ENCODE measurements at places on chromosomes 16 and 17.
A peak's percentile ranks its signal among the peaks of the same experiment; 100 is the strongest.

GRCh38 chr17:80804466-80804865 is 187.2 kb upstream of the CHMP6 start:
- no peak for DNase-seq

- DNase-seq: no peak
Observed at GRCh38 chr17:9451934-9452333, 123.7 kb downstream of the STX8 start.

DNA sequence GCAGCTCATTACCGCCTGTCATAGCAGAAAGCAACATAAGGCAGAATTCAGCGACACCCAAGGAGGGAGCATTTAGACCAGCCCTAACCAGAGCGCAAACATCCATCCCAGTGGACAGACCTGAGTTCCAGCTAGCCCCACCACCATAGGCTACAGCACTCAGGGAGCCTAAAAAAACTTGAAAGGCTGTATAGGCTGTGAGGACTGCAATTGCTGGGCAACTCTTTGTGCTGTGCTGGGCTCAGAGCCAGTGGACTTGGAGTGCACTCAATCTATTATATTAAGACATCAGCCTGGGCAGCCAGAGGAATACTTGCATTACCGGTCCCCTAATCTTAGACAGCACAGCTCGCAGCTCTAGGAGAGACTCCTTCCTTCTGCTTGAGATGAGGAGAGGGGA is 207.3 kb downstream of the KIF2B start:
- DNase-seq: no peak

DNA sequence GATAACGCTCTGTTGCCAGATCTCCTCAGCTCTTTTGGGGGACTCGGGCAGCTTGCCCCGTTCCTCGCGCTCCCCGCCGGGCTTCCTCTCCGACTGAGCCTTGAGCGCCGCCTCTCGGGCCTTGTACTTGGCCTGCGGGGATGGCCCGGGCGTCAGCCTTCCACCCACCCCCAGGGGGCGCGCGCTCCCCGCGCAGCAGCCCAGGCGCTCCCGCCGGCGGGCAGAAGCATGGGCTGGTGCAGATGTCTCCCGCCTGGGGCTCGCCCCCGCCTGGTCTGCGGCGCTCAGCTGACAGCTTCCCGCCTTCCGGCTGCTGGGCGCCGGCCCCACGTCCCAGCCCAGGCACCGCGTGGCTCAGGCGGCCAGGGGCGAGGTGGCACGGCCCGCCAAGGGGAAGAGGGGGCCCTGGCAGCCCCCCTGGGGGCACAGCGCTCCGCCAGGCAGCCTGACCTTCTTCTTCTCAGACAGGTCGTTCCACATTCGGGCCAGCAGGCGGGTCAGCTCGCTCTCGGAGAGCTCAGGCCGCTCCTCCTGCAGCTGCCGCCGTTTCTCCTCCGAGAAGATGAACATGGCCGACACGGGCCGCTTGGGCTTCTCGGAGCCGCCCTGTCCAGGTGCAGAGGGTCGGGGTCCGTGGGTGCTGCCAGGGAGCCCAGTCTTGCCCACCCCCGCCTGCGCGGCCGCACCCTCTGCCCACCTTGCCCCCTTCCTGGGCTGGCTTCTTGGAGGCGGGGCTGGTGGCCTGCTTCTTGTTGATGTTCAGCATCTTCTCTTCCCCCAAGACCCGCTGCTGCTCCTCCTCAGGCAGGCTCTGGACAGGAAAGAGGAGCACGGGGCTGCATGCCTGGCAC is 8.9 kb downstream of the UBTF start:
- DNase-seq: peak; percentile 93

- DNase-seq: no peak
Observed at GRCh38 chr16:75798714-75799113, 72.4 kb upstream of the CPHXL start.

- DNase-seq: no peak
Observed at GRCh38 chr16:85627089-85627488, 14.0 kb downstream of the GSE1 start.

- no peak for DNase-seq
Observed at GRCh38 chr16:66143415-66143814, 223.1 kb upstream of the CDH5 start.

GRCh38 chr16:68644715-68645493 is at the start of gene CDH3:
Gene CDH3, plus strand, starts transcription at chr16:68645310. Its CDS starts 70 bp downstream, at chr16:68645380.
- DNase-seq: peak; percentile 45

GRCh38 chr16:69917739-69918138 is 33.4 kb upstream of the CLEC18A start:
- DNase-seq: no peak

DNA sequence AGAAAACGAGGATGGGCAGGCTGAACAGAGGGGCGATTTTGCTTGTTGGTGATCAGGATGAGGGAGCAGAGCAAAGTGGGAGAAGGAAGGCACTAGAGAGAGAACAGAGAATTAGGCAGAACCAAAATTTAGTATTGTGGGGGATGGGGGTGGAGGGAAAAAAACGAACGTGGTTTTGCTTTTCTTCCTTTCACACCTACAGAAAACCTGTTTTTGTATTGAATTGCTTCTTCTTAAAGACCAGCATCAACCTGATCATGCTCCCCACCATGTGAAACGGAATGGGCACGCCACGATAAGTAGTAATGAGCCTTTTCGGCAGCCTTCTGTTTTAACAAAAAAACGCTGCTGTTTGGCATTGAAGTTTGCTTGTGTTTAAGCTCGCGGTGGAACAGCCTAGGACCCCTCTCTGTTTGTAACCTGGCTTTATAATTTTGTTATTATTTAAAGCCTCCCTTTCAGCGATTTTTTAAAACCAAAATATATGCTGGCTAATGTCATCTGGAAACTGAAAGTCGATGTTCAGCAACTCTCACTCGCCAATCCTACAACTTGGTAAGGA is 36.8 kb downstream of the ERCC4 start:
- DNase-seq: peak; percentile 57

DNA sequence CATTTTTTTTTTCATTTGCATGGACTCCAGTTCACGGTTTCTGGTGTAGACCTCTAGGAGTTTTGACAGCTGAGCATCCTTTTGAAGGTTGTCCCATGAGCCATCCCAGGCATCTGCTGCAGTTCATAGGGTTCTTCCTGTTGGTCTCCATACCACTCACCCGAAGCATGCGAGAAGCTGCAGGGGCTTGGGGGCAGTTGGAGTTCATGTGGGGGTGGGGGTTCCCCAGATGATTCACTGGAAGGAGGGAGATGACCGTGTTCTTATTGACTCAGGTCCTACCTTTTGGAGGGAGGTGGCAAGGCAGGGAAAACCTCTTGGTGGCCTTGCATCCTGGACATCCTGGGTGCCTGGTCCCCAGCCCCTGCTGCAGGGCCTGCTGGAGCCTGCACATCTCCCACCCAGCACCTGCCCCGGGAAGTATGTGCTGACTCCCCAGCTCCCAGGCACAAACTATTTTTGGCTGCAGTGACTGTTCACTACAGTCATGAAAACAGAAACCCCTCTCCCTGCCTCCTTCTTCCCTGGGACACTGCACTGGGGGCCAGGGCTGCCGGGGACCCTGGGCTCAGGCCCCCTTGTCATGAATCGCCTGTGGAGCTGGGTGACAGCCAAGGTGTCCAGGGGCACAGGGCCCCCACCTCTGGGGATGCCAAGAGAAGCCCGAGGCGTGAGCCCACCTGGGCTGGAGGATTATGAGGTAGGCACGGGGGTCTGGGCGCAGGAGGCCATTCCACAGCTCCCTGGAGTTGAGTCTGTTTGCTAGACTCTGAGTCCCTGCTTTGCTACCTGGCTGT is 64.9 kb upstream of the LGALS9 start:
- no peak for DNase-seq
